ENCODE measurements at places on chromosomes 16 and 17.
A peak's percentile ranks its signal among the peaks of the same experiment; 100 is the strongest.

DNA sequence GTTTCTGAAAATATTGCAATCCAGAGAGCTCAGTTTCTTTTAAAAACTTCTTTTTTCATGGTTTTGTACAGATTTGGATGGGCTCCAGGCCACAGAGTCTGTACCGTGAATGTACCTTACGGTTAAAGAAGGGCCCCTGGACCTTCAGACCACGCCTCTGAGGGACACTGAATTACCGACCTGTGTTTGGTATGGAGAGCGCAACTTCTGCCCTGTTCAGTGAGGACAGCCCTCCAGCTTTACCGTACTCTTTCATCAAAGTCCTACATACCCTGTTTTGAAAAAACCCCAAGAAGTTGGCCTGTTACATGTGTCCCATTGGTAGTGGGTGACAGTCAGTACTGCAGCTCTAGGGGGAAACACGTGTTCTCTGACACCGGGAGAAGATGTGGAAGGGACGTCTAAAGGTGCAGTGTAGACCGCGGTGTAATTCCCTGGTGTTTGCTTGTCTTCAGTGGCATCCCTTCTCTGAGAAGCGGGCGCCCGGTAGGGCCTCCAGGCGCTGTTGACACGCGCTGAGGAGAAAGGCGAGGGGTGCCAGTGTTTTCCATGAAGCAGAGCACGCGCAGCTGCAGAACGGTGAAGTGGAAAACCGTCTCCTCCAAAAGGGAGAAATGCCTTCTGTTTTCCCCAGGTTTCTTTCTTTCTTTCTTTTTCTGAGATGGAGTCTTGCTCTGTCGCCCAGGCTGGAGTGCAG, 6.2 kb downstream of the PGS1 start:
- DNase-seq: no peak

DNA sequence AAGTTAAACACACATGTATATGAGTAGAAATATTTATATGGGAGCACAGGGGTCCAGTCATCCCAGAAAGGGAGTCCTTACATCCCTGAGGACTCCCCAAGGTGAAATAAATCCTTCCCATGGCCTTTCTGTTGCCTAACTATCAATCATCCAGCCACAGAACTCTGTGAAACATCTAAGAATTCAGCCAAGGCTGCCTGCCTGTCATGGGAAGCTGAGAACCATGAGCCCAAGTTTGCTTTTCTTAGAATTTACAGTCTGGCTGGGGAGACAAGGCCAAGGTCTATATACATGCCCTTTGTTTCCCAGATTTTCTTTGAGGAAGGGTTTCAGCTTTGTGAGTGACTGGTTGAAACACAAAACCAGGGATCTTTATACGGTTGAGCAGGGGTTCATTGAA, 15.8 kb downstream of the MYL4 start:
- DNase-seq: no peak

- no peak for DNase-seq
Measured at GRCh38 chr16:3608069-3608468, 3.3 kb downstream of the SLX4 start.

DNA sequence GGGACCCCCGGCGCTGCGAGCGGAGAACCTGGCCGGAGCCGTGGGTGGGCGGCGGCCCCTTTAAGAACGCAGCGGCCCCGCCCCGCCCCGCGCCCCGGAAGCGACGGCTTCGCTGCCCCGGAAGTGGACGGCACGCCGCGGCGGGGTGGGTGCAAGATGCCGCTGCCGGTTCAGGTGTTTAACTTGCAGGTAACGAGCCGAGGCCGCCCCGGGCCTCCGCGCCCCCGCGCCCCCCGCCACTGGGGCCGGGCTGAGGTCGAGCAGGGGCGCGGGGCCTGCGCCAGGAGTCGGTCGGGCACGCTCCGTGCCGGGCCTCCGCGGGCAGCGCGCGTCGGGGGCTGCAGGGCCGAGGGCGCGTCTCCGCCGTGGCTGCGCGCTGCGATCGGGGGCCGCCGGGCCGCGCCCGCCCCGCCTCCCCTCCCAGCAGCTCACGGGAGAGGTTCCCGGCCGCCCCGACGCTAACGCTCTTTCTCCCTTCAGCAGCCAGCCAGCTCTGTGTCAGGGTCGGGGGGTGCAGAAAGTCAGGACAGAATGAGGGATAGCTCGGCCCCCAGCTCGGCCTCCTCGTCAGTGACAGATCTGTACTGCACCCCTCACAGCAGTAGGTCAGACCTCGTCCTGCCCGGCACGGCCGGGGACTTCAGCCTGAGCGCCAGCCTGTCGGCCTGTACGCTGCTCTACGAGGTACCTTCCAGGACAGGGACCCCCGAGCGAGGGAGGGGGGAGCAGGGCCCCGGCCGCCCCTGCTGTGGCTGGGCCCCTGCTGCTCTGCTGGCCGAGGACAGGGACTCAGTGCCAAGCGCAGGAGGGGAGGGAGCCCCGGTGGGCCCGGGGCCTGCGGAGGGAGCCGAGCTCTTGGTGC, at the start of the genes GPS1 and RFNG:
TSS of gene GPS1 (plus strand) at position 123 of the 862 bp plus-strand sequence. CDS start at position 157, 34 bp downstream.
TSS of gene RFNG (minus strand) at position 36 of the 862 bp plus-strand sequence. CDS start 45 bp downstream, outside the sequence.
- peak; percentile 56 for DNase-seq

GRCh38 chr17:59121901-59122480, 15.3 kb upstream of the TRIM37 start:
- no peak for DNase-seq

GRCh38 chr17:75917141-75917916, 12.6 kb upstream of the MRPL38 start:
- no peak for DNase-seq

GRCh38 chr17:80839511-80839941, 152.1 kb upstream of the CHMP6 start:
- no peak for DNase-seq

- DNase-seq: no peak
Measured at GRCh38 chr16:69113216-69113615, 7.8 kb downstream of the HAS3 start.

Measured in SK-N-DZ (cell line).